Calu3 (cell line): ENCODE measurements at places on chromosomes 5 and 9. TPM values are rescaled to one million over a fixed set of nuclear protein-coding genes. Genes with fewer than 3 reads are reported as not detected.

DNA sequence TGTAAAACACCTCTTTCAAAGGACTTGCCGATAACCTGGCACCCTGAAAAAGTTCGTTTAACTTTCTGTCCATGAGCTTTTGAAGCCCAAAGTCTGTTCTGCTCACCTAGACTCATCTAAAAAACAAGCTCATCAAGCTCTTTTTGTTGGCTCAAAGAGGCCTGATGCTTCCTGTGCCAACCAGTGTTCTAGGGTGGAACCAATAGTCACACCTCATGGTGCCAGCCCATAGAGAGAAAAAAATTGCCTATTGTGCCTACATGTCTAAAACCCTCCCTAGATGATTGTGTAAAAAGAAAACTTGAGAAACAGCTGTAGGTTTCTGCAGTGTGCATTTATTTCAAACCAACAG lies 4.7 kb downstream of the SH3RF2 start:
- H3K4me3 ChIP-seq = no peak overlapping the region
- H3K36me3 ChIP-seq = peaks cover 33% of the 10 kb centered on the region
- no peak overlapping the region for H3K27ac ChIP-seq
- peaks cover 85% of the 10 kb centered on the region for H3K4me1 ChIP-seq
- no peaks in the 10 kb centered on the region for H3K27me3 ChIP-seq

The LCN15 gene
- not detected in 2 replicates for total RNA-seq

- no peaks in the 10 kb centered on the region for H3K27me3 ChIP-seq
- H3K4me1 ChIP-seq = peaks cover 10% of the 10 kb centered on the region
- no peak for DNase-seq
- no peaks in the 10 kb centered on the region for H3K36me3 ChIP-seq
- no peak overlapping the region for H3K4me3 ChIP-seq
These were observed 30.8 kb upstream of the ABCA1 start for GRCh38 chr9:104958751-104959150.

The SLC9A3 gene
- total RNA-seq = 1.1 and 2.0 TPM in 2 replicates
